Left renal pelvis (tissue), 4 donors: ENCODE measurements at places on chromosomes 16 and 17.

- no peak for DNase-seq
These were observed 14.6 kb downstream of the HSD11B2 start for GRCh38 chr16:67445441-67445912.

GRCh38 chr17:40561871-40562611, 3.2 kb downstream of the CCR7 start:
- DNase-seq: no peak

GRCh38 chr16:48365025-48365600, 20.1 kb downstream of the SIAH1 start:
- no peak for DNase-seq

GRCh38 chr16:8916541-8917225, 34.5 kb downstream of the LITAFD start:
- no peak for DNase-seq

DNA sequence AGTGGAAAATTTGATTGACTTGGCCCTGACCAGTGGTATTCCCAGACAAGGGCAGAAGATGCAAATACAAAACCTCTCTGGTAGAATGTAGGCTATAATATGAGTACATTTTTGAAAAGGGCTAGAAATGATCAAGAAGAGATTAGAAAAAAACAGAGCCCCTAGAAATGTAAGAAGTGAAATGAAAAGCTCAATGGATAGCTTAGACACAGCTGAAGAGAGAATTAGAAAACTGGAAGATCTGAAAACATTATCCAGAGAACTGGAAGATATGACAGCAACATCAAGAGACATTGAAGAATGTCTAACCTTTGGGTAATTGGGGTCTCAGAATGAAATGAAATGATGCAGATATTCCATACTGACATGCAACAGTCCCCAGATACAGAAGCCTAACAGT, 105.2 kb upstream of the ZNF750 start:
- no peak for DNase-seq

DNA sequence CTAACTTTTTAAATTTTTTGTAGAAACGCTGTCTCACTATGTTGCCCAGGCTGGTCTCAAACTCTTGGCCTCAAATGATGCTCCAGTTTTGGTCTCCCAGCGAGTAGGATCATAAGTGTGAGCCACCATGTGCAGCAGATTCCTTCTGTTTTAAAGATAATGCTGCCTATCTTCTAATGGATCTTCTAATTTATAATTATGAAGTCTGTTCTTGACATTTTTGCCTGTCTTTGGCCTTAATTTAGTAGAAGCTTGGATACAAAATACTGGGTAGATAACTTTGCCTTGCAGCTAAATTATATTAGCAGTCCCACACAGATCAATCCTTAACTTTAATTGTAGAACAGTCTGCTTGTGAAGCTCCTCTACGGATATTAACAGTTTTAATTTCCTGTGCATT, 566.6 kb upstream of the CDH8 start:
- no peak for DNase-seq

DNA sequence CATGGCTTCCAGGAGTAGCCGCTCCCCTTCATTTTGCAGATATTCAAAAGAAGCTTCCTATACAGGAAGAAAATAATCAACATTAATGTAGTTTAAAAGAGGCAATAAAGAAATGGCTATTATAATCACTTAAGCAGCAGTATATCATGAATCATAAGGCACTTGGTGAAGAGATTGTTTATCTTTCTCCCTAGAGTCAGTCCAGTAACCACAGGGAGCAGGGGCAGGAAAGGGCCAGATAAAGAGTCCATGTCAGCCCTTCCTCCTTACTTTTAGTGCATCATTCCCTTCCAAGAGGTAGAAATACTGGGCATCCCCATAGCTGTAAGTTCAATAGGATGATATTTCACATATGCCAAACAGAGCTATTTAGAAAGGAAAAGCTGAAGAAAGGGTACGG, 184.6 kb upstream of the C17orf78 start:
- no peak for DNase-seq

DNA sequence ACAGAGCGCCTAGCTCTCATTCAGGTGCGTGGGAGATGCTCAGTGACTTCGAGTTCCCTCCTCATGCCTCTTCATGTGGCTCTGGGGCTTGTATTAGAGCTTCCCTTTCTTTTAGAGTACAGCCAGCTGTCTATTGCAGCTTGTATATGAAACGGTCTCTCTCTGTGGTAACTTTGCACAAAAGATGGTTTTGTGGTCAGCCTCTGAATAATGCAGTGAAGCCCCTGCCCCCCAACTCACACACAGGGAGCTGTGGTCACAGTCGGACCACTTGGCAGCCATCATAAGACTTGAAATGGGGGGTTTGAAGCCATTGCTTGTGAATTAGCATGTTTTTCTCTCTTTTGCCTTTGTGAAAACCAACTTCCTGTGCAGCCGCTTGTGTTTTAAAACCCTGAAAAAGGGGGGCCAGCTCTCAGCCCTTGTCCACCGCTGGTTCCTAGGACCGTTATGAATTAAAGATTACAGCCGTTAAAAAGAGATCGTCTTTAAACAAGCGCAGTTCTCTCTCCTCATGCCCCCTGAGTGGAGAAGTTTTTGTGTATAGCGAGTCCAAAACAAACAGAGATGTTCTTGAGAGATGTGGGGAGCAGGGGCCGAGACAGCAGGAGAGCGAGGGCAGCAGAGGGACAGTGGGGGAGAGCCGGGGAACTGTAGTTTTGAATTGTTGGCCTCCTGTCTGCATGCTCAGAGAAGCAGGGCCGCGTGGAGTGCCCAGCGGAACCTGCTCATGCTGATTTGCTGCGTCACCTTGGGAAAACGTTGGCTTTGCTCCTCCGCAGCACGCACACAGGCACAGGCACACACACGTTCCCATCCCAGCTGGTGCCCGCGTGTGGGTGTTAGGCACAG, 199.0 kb downstream of the MSI2 start:
- DNase-seq: no peak

DNA sequence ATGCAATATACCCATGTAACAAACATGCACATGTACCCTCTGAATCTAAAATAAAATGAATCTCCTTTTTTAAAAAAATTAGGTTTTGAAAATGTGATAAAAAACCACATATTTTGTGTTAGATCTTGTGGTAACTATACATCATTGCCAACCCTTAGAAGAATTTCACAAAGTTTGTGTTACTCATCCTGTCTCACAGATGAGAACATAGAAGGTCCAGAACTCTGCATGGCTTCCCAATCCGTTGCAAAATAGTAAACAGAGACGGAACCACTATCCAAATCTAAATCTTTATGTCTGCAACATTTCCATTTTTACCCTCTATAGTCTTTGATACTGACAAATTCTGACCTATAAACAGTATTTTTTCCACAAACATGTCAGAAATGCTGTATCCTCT, 759.9 kb downstream of the KCNJ2 start:
- no peak for DNase-seq

- DNase-seq: no peak
These were observed 22.2 kb downstream of the WSCD1 start for GRCh38 chr17:6092182-6092902.

GRCh38 chr16:59566446-59566845, 832.3 kb upstream of the GOT2 start:
- DNase-seq: no peak

DNA sequence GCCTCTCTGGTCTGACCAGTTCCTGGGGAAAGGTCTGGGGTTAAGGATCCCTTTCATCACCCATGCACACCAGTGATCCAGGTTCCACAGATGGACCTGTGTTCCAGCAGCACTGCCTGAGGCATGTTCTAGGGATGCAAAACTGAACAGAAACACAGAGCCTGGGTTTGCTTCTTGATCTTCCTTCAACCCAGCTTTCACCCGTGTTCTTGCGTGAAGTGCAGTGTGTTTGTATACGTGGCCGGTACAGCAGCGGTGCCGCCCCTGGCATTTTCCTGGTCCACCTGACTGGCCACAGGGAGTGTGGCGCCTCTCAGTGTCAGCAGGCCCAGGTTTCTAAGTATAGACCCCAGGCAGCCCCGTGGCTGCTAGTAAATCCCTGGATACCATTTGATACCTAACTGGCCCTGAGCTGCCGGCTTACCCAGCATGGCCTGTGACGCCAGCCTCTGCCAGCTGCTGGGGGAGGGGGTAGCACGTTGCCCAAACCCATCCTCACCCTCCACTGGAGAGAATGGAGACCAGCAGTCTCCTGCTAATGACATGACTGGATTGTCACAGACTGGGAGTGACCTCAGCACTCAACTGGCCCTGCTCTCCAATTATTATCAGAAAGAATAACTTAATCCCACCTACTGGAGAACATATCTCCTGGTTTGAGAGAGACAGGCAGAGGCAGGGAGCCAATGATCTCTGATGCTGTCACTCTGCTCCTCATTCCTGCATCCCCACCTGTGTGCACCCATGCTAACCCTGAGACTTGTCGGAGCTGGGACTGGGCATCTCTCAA, 59.2 kb upstream of the LGALS9 start:
- no peak for DNase-seq

GRCh38 chr16:66166490-66166889, 200.0 kb upstream of the CDH5 start:
- no peak for DNase-seq

- no peak for DNase-seq
These were observed 2.9 kb upstream of the LYRM9 start for GRCh38 chr17:27895940-27896535.

DNA sequence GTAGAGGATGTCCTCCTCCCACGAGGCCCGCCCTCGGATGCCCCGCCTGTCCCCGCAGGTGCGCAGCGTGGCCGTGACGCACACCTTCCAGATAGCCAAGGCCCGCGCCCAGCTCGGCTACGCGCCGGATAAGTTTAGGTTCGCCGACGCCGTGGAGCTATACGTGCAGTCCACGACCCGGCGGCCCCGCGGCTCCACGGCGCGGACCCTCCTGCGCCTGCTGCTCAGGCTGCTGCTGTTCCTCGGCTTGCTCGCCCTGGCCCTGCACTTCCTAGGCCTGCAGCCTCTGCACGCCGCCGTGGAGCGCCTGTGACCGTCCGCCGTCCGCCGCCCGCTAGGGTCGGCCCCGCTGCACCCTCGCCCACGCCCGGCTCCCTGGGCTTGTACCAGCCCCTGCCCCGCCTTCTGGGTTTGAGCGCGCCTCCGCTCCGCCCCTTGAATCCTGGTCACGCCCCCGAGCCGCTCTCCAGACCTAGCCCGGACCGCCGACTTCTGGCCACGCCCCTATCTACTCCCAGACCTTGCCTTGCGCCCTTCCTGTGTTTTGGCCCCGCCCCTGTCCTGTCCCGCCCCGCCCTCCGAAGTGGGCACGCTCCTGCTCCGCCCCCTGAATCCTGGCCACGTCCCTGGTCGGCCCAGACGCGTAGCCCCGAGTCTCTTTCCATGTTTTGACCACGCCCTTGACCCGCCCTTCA, 15.8 kb upstream of the EEF2K start:
- no peak for DNase-seq

DNA sequence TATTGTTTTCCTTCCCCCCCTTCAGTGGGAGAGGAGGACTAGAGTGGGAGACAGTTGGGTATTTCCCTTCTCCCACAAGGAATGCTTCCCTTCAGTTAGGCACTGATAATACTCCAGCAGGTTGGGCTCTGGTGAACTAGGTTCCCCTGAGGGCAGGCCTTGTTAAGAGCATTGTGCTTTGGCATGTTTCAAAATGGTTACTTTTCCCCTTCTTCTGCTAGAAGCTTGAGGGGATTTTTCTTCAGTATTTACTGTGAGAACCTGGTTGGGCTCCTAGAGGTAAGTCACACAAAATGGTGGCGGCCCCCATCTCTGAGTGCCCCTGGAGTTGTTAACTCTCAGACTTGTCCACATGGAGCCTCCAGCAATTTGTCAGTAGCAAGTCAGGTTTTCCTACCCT, 156.2 kb downstream of the CYB561 start:
- no peak for DNase-seq

- DNase-seq: no peak
These were observed 1.6 kb upstream of the HBQ1 start for GRCh38 chr16:178668-179015.

- no peak for DNase-seq
These were observed 32.7 kb downstream of the ZZEF1 start for GRCh38 chr17:4110152-4110551.
